T47D (cell line): ENCODE measurements at places on chromosomes 4 and X.

GRCh38 chrX:110511238-110511637 is 152.6 kb downstream of the RTL9 start:
- DNase-seq = no peak

- no peak for DNase-seq
Observed at GRCh38 chr4:6682862-6683590, 10.7 kb upstream of the S100P start.

- DNase-seq = no peak
Observed at GRCh38 chr4:1784395-1784788, 8.7 kb upstream of the FGFR3 start.

DNA sequence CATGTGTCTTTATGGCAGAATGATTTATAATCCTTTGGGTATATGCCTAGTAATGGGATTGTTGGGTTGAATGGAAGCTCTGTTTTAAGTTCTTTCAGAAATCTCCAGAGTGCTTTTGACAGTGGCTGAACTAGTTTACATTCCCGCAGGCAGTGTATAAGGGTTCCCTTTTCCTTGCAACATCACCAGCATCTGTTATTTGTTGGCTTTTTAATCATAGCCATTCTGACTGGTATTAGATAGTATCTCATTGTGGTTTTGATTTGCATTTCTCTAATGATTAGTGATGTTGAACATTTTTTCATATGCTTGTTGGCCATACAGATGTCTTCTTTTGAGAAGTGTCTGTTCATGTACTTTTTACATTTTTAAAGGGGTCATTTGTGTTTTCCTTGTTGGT is 129.8 kb downstream of the TBCK start:
- no peak for DNase-seq

DNA sequence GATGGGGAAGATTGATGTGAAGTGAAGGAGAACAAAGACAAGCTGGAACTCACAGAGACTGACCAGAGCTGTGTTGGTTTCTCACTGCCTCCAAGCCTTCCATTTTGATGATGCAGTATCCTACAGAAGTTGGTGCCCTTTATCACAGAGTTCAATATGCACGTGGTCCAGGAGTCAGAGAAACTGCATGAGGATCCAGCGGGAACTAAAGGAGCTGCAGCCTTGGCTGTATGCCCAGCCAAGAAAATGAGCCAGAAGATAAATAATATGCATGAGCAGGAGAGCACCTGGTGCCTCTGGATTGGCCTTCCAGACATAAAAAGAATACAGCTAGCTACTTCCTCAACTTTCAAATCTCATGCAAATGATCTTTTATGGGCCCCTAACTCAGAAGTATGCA is 44.3 kb upstream of the DCLK2 start:
- no peak for DNase-seq

DNA sequence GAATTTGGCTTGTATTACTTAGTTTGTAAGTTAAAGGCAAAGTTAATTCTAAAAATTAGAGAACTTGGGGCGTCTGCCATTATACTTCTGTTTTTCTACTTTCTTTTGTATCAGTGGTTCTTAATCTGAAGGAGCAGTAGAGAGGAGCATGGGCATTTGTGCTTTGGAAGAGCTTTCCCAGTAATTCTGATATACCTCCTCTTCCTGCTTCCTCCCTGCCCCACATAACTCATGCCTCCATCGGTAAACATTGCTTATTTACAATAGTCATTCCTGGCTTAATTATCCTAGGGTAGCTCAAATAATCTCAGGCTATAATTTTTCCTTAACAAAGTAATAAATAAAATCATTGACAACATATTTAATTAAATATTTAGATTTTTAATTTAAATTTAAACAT is 37.1 kb upstream of the SPARCL1 start:
- DNase-seq = peak; percentile 33

- DNase-seq = no peak
Observed at GRCh38 chrX:96438803-96439202, 245.8 kb upstream of the DIAPH2 start.

DNA sequence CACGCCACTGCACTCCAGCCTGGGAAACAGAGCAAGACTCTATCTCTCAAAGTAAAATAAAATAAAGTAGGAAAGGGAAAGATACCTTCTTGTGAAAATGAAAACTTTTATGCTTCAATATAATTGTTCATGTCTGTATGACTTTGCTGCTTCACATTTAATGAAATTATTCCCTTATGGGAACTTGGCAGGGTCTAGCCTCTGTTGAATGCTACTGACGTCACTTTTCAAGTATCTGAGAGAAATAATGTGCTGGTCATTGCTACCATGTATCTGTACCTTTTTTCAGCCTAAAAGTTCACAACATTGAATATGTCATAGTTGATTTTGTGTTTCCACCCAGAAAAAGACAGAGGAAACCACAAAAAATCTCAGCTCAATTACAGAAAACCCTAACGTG is 65.2 kb downstream of the PRDM5 start:
- no peak for DNase-seq

- no peak for DNase-seq
Observed at GRCh38 chr4:179584101-179584500, 2141.9 kb upstream of the AGA start.

GRCh38 chr4:79609817-79610216 is 201.8 kb upstream of the GK2 start:
- no peak for DNase-seq

DNA sequence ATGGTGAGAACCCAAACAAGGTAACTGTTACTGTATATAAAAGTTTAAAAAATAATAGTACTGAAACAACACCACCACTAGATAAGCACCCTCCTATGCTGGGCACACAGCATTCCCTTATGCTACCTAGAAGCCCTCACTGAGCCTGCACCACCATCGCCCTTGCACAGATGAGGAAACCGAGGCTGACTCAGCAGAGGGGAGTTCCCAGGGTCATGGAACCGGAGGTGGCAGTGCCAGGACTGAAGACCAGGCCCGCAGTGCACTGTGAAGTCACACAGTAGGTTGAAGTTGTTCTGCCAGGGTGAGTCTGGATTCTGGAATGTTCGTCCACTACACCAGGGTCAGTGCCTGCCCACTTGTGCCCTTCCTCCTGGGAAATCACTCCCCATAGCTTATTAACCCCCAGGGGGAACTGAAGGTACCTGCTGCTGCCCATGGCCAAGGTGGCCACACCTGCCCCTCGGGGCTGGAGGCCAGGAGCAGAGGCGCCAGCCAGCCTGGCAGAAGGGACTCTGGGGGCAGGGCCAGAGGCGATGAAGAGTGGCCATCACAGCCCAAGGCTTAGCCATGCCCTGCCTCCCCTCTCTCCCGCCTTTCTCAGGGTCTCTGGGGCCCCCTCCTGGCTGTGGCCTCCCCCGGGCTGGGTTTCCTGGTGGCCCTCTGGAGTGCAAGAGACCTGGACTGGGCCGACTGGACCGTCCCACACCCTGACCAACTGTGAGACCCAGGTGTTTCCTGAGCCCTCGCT is 15.1 kb upstream of the ABLIM2 start:
- DNase-seq = no peak

DNA sequence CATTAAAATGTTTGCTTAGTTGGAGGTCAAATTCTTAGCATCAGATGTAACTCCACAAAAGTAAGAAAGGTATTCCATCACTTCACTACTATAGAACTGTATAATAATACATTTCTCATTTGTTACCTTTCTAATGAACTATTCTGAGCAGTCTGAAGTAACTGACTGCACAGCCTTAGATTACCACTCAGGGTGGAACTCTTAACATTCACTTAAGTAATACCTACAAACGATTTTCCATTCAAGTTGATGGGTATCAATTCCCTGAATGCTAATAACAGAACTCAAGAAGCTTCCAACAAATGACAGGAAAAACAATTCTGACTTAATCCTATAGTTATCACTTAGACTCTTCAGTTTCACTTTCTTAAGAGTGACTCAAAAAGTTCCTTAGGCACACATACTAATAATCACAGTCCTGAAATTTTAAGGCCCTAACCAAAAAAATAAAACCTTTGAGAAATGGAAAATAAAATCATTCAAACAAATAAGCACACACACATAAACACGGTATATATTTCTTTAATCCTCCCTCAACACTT is 20.9 kb downstream of the HNRNPD start:
- no peak for DNase-seq

DNA sequence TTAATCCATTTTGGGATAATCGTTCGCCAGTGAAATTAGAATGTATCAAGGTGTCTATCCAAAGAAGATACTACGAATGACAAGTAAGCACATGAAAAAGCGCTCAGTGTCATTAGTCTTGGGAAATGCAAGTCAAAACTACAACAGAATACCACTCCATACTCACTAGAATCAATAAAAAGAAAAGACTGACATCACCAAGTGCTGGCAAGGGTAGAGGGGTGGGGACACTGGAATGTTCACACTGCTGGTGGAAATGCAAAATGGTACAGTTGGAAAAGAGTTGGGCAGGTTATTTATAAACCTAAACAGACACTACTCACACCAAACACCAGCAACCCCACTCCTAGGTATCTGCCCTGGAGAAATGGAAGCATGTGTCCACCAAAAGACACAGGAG is 11.2 kb downstream of the WDR1 start:
- no peak for DNase-seq

DNA sequence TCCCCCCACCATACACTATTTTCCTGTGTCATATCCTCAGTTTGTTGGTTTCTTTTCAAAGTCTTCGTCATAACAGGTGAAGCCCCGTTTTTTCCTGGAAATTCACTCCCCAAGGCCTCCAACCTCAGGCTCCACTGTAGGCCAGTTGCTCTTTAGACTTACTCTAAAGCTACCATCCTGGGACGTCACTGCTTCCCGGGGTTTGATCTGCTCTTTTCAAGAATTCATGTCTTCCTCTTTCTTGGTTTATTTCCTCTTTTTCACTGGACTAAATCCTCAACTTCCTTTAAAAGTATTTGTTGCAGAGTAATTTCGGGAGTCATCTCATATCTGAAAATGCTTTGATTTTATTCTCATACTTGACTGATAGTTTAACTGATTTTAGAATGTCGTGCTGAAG is 6.5 kb upstream of the SERTM2 start:
- no peak for DNase-seq

DNA sequence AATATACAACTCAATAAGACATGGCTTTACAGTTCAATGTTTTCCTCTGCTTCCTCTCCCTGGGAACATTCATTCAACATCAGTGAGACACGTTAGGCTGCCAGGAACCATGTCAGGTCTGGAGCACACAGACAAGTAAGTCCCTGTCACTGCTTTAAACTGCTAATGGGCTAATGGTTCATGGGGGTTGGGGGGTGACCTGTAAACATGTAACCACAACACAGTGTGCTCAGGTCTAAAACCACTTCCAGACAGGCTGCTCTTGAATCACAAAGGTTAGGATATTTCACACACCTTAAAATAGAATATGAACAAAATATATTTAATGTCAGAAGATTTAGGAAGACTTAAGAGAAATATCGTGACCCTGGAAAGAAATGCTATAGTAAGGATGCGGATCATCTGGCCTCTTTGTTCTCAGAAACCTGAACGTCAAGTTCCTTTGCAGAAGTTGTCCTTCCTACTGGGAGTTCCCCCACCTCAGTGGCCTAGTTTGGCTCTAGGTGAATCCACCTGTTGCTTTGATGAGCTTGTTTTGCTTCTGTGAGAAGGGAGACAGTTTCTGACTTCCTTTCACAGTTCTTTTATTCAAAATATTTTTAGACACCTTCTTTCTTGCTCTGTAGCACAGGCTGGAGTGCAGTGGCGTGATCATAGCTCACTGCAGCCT is 359.9 kb downstream of the UNC5C start:
- no peak for DNase-seq

DNA sequence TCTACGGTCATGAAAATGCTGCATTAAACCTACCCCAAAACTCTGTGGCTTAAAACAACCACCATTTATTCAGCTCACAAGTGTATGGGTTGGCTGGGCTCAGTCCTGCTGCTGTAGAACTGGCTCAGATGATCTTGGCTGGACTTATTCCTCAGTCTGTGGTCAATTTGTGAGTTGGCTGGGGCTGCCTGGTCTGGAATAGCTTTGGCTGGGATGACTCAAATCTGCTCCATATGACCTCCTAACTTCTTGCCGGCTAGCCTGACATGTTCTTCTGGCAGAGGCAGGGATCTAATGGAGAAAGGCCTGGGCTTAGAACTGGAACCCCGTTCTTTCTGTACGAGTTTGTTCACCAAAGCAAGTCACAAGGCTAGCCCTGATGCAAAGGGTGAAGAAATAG is 71.7 kb downstream of the CFAP299 start:
- DNase-seq = no peak

DNA sequence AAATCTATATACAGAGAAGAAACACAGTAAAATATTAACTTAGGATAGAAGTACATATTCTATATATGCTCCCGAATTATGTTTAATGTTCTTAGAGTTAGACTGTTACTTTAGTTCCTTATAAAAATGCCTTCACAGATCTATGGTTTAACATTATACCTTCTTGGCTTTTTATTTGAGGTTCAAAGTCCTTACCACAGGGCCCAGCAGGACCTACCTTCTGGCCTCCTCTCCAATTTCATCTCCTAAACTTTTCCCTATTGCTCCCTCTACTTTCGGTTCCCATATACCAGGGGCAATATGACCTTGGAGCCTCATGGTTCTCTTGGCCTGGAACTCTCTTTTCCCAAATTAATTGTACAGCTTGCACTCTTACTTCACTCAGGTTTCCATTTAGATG is 11.8 kb downstream of the ANKRD37 start:
- DNase-seq = no peak

DNA sequence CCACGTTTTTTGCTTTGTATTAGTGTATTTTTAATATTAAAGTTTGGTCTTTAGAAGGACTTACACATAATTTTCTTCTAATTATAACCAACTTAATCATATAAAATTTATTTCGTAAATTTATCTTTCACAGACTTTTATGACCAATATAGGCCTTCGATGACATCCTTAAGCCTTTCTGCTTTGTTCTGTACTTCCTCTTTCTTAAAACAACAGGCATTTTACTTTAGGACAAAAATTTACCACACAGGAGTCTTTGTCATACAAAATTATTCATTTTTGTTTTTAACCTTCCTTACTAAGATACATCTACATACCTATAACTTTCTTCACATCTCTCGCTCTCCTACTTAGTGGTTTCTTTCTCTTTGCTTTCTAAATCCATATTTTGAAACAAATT is 56.3 kb downstream of the RGS12 start:
- no peak for DNase-seq

DNA sequence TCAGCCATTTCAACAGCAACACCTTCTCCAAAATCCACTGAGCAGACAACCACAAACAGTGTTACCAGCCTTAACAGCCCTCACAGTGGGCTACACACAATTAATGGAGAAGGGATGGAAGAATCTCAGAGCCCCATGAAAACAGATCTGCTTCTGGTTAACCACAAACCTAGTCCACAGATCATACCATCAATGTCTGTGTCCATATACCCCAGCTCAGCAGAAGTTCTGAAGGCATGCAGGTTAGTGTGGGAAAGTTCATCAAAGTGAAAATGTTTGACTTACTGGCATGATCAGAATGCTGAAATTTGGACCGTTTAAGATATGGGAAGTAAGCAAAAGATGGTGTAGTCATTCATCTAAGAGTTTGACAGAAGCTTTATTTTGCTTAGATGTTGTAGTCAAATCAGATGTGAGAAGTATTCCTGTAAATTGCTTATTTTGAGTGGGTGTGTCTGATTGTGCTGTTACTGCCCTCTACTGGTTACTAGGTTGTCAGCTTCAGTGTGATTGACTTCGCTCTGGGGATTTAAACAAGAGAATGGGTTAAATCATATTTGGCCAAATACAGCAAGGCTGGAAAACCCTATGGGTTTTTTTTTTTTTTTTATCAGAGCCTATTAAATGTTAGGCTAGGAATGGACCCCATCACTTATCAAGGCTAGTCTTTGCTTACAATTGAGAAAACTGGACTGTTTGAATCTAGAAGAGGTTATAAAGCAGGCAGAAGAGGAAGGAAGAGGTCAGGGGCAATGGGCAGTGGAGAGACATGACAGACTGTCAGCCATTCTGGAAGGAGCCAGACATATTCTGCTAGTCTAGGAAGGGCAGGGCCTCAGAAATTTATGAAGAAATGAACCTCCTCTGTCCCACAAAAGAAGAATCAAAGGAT is 130.3 kb downstream of the DIPK2B start:
- DNase-seq = no peak
